Stimulated activated CD8-positive, alpha-beta memory T cell treated with anti-CD3 and anti-CD28 coated beads, Interleukin-12 subunit alpha, Interleukin-12 subunit beta, amount 100 ng/mL, for 1 hour (primary cell): ENCODE measurements at places on chromosomes 1 and 21.
A peak's percentile ranks its signal among the peaks of the same experiment; 100 is the strongest.

DNA sequence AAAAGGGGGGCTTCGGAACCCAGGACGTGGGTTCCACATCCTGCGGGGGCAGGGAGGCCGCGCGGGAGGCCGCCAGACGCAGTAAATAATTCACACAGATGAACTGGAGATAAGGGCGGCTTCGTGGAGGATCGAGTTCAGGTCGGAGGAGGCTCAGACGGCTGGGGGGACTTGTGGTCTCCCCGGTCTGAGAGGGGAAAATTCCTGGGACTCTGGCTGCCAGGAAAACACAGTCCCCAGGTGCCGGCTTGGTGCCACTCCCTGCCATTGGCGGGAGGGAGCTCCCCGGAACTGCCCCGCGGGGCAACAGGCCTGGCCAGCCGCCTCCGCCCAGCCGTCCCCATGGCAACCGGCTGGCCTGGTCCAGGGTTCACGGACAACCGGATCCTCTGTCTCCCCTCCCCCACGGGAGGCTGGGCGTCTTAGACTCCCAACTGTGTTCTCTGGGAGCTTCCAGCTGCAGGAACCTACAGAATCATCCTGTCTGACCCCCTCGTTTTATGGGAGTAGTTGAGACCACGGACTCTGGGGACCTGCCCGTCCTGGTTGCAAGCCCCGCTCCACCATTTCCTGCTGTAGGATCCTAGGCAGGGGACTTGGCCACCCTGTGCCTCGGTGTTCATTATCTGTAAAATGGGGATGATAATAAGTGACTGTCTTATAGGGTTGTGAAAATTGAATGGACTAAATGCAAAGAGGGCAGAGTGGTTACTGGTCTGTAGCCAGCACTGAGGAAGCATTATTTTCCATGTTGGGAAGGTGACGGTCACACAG lies 9.6 kb downstream of the CAMK2N1 start:
- no peak for DNase-seq

- DNase-seq: no peak
Measured at GRCh38 chr1:247336390-247336789, 4.7 kb upstream of the ZNF496 start.

DNA sequence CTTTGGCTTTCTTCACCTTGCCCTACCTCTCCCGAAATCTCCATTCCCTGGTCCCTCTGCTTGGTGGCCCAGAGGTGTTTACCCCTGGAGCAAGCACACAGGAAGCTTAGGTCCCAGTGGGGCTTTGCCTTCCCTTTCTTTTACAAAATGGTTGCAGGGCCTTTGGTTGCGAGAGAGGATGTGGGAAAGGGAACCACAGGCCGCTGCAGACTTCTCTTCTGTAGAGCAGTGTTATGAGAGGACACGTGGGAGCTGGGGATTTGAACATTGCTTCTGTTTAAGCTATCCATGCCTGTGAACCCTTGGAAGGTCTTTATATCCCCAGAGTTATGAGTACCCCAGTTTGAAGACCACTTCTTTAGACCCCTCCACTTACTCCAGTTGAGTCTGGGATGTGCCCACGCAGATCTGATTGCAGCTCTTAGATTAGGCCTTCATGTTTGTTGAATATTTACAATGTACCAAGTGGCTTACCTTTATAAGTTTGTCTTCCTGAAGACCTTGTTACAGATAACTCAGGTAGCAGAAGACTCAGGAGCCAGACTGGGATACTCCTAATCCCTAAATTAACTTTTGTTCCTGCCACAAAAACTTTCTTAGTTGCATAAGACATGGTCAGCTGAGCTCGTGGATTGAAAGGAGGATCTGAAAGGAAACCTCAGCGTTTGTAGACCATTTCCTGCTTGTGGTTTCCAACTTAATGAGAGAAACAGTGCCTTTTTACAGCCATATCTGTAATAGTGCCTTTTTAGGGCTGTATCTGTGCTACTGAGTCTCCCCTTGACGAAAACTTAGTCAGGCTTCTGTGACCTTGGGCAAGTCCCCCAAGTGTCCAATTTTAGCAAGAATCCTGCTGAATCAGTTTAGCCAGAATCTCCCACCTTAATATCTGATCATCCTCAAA lies 21.9 kb upstream of the IVNS1ABP start:
- no peak for DNase-seq

GRCh38 chr1:24150234-24151174 lies 7.6 kb upstream of the IL22RA1 start:
- DNase-seq: peak; percentile 78

DNA sequence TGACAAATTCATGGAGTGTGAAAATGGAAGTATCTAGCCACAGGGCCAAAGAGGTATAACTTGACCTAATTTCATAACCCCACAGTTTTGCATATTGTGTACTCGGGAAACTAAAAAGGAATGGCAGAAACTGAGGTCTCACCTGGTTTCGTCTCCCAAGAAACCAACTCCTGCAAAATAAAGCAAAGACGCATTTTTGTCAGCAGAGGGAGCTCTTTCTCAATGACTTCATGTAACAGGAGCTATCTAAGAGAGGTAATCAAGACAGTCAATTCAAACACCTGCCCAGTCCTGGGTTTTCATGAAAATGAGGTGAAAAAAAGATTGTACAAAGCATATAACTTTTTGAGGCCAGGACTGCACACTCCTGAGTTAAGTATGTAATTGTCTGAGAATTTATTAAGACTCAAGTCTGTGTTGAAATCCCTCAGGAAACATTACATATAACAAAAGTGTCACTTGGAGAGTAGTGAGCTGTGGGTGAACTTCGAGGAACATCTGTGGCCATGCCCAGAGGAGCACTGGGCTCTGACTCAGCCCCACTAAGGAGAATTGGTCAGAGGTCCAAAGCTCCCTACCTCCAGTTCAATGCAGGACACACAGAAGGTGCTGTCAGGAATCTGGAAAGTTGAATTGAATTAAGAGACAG lies 17.6 kb downstream of the FCRL4 start:
- DNase-seq: peak; percentile 1

DNA sequence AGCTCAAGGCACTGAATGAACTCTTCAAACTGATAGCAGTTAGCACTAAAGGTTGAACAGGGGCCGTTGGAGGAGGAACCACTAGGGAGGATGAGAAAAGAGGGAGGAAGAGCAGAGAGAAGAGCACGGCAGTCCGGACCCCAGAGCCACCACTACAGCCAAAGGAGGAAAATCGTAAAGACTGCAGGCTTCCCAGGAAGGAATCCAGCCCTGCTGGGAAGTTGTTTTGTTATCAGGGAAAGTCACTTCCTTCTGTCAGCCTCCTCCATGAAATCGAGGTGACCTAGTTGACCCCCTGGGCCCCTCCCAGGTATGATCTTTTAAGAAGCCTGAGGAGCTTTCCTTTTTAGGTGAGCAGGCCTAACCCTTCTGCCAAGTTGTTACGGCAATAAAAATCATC lies 88.2 kb downstream of the PBX1 start:
- no peak for DNase-seq

GRCh38 chr1:233331676-233332519 lies 4.4 kb downstream of the MAP3K21 start:
- DNase-seq: no peak

DNA sequence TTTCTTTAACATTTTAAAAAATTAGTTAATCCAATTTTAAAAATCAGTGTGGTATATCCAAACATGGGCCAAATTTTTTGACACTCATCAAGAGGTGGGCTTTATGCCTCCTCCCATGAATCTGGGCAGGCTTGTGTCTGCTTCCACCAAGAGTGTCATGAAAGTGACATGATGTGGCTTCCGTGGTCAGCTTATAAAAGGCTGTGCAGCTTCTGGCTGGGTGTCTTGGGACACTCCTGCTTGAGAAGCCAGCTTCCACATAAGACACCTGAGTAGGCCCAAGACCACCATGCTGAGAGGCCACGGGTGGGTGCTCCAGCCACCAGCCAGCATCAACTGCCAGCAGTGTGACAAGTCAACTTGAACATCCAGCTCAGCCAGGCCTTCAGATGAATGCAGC lies 74.3 kb upstream of the RUNX3 start:
- DNase-seq: no peak

- DNase-seq: no peak
Measured at GRCh38 chr1:104761961-104762570, 1012.4 kb downstream of the AMY1C start.

GRCh38 chr1:29473161-29473855 lies 237.0 kb downstream of the PTPRU start:
- DNase-seq: no peak

- no peak for DNase-seq
Measured at GRCh38 chr1:54611621-54612020, 11.7 kb downstream of the FAM151A start.

DNA sequence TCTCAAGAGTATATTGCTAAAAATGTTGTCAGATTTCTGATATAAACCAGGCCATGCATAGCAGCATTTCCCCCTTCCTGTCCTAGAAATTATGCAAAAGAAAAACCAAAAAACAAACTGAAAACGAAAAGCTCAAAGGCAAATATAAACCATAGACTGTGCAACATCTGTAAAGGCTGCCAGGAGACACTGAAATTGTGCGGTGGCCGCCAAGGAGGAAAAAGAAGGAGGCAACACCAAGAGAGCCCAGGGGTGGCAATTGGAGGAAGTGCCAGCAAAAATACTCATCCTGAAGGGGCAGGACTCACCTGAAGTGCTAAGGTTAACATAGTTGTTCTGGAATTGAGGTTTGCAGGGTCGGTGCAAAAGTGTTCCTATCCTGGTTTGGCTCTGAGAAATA lies 92.0 kb downstream of the RWDD3 start:
- no peak for DNase-seq

- no peak for DNase-seq
Measured at GRCh38 chr1:84861516-84861915, 31.5 kb downstream of the LPAR3 start.

- no peak for DNase-seq
Measured at GRCh38 chr1:98669355-98670296, 8.1 kb downstream of the SNX7 start.

DNA sequence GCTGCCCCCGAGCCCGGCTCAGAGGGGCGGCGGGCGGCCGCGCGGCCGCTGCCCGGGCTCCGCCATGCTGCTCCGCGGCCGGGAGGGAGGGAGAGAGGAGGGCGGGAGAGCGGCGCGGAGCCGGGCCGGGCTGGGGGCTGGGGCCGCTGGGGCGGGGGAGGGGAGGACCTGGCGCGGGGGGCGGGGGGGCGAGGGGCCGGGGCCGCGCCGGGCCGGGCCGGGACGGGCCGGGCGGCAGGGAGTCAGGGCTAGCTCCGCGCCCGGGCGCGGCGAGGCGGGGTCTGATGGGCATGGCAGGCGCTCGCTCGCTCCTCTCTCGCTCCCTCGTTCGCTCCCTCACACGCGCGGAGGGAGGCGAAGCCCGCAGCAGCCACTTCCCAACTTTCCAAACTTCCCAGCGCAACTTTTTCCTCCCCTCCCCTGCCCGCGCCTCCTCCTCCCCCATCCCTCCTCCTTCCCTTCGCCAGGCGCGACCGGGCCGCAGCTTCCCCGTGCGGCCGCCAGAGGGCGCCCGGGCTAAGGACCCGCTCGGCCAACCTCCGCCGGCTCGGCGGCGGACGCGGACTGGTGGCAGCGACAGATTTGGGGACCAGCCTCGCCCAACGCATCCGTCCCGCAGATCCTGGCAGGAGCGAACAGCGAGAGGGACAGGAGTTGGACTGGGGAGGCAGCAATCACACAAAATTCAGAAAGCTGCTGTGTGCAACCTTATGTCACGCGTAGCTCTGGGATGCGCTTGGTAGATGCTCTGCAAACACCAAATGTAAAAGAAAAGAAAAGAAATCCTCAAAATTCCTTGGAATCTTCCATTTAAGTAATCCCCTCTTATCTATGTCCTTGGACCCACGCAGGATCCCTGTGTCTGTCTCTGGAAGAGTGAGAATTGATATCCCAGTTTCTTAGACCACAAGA lies at the start of gene TRABD2B:
Gene TRABD2B, minus strand, starts transcription at position 97 of the 912 bp plus-strand sequence.
- DNase-seq: peak; percentile 21

DNA sequence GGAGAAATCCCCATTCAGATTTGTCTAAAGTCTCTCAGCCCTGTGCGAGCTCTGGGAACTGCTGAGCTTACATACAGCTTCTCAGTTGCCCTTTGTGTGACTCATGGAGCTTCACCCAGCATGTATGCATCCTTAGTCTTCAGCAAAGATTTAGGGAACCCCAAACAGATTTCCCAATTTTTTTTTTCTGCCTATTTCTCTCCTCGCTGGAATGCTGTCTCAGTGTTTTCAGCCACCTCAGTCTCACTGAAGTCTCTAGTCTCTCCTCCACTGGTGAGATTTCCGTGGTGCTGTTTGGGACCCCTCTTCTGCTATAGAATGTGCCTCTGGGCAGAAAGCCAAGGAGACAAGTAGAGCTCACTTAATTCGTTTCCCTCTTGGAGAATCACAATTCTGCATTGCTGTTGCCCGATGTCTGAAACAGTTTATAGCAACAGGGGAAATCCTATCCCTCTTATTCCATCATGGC lies 28.1 kb upstream of the TXLNA start:
- no peak for DNase-seq
